ENCODE measurements at places on chromosomes 2 and 18.

DNA sequence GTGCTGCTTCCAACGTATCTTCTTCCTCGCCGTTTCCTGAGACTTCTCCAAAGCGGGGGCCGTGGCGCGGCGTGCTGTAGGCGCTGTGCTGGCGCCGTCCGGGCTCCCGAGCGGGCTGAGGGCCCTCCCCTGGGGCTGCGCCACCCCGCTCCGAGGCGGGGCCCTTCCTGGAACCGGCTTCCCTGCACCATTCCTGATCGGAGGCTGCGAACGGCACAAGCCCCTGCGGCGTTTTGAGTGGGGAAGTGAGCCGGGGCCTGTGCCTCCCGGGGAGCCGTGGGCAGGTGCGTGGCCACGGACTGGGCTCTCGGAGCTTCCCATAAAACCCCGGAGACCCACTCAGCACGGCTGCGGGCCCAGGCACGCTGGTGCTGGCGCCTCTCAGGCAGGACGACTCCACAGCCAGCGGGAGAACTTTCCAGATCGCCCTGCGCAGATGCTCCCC is 74.7 kb downstream of the PSMG2 start:
- no peak for DNase-seq

GRCh38 chr2:70199320-70199864 is 8.6 kb upstream of the C2orf42 start:
- DNase-seq = no peak

GRCh38 chr2:166184789-166185188 is 57.0 kb upstream of the SCN1A start:
- no peak for DNase-seq

DNA sequence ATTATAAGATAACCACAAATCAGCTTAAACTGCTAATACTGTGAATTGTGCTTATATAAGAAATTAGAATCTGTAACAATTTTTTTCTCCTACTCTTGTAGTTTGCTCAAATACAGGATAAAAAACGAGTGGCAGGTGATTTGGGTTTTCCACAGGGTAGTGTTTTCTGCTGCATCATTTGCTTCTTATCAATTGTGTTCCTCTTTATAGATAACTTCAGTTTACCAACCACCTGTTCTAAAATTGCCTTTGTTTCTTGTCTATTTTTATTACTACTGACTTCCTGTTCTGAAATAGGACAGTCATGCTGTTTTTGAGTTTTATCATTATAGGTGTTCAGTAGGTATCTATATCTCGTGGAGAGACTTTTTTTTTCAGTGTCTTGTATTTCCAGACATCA is 56.9 kb downstream of the MFSD6 start:
- DNase-seq = no peak

DNA sequence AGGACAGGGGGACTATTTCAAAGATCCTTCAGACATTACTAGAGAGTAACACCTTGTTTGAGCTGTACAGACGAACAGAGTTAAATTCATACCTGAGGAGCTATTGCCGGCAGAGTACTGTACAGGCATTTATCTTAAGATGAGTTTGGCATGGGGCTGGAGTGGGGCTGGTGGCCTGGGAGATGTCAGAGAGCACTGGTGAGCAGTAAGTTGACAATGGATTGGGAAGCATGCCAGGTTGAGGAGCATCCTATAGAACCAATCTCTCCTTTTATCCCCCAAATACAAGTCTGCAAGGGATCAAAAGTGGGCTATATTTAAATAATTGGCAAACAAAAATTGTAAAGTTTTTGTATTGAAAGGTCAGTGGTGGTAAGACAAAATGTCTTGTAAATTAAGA is 58.6 kb downstream of the ADCYAP1 start:
- DNase-seq = no peak

DNA sequence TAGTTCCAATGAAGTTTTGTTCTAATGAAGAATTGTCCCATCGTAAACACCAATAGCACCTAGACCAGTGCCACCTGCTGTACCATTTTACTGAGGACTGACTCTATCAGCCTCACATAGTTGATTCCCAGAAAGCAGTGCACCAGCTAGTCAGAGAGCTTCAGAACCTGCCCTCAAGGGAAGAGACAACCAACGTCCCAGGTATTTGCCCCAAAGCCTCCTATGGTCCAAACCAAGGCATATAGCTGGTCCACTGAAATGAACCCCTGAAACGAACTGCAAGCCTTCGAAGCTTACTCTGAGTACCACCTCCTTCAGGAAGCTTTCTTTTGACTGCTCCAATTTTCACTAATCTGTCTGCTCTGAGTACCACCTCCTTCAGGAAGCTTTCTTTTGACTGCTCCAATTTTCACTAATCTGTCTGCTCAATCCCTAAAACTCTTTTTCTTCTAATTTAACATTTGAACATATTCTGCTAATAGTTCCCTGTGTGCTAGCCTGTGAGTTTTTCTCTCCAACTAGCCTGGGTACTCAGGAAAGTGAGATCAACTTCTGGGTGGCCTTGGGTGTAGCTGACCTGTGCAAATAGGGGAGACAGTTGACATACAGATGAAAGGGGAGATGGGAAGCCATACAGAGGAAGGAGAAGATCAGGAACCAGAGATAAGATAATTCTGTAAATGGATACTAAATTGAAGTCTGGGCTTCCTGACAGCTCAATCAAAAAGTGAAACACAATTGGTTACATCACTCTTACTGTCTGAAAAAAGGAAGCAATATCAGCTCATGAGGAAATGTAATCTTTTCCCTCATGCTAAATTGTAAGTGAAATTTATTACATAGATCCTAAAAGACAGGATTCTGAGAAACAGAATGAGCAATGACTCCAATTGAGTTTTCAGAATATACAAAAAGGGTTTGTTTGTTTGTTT is 33.5 kb upstream of the EML4 start:
- no peak for DNase-seq

- DNase-seq = no peak
Measured at GRCh38 chr18:54335638-54336173, 22.0 kb downstream of the STARD6 start.

- DNase-seq = no peak
Measured at GRCh38 chr18:35458677-35459441, 38.9 kb downstream of the INO80C start.

GRCh38 chr2:211846036-211846400 is 692.6 kb downstream of the ERBB4 start:
- no peak for DNase-seq

DNA sequence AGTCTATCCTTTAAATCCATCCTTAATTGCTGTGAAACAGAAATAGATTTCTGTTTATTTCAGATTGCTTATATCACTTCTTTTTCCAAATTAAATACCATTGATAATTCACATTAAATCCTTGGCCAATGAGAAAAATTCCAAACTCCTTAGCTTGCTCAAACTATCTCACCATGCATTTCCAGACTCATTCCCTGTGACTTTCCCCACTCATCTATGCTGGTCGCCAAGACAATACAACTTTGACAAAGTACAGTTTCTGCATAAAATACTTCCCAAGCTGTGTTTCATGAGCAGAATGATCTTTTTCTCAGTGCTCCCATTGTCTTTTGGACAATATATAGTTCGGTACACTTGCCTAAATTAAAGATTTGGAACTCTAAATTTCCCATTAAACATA is 575.6 kb downstream of the CPS1 start:
- DNase-seq = no peak

DNA sequence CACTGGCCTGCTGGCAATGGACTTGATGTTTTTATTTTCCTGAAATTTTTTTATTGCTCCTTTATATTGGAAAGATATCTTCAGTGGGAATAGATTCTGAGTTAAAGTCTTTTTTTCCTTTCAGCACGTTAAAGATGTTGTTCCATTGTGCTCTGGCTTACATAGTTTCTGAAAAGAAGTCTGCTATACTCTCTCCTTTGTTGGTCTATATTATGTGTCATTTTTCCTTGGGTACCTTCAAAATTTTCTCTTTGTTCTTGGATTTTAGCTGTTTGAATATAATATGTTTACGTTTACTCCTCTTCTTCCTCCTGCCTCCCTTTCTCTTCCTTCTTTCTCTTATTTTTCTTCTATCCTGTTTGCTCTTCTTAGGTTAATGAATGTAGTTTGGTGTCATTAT is 105.5 kb downstream of the CAPN13 start:
- no peak for DNase-seq

DNA sequence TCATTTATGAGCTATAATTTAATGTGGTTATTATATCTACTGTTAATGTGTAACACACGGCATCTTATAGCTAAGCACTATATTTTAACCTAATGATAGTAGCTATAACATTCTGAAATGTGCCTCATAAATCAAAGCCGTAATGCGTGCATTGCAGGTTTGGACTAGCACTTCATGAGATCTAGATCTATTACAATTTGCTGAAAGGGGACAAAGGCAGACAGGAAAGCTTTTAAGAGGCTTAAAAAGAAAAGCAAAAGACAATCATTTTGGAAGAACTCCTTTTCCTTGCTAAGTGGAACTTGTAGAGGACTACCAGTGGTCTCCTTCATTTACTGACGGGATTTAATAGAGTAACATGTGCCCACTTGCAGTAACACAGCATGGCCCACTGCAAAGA is 213.1 kb downstream of the NBAS start:
- no peak for DNase-seq

- DNase-seq = no peak
Measured at GRCh38 chr2:134839649-134840048, 1.2 kb downstream of the ACMSD start.

DNA sequence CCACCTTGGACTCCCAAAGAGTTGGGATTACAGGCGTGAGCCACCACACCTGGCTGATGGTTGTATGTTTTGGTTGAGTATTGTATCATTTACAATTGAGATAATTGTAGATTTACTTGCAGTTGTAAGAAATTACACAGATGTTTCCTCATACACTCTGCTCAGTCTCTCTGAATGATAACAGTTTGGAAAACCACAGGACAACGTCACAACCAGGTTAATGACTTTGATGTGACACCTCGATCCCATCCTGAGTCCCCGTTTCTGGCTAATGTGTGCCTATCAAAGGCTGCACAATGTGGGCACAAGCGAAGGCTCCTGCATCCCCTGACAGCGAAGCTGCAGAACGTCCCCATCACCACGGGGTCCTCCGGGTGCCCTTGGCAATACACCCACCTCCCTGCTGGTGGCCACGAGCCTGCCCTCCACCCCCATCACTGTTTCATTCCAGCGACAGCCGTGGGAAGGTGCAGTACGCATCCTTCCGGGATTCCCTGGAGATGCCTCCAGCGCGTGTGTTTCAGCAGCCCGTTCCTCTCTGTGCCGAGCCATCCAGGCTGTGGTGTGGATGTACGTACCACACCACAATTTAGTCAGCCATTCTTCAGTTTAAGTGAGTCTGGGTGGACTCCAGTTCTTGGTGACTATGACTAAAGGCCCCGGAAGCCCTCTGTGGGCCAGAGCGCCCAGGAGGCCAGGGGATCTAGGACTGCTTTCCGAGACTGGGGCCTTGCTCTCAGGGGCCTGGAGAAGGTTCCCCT is 4.3 kb upstream of the PDCD1 start:
- no peak for DNase-seq

DNA sequence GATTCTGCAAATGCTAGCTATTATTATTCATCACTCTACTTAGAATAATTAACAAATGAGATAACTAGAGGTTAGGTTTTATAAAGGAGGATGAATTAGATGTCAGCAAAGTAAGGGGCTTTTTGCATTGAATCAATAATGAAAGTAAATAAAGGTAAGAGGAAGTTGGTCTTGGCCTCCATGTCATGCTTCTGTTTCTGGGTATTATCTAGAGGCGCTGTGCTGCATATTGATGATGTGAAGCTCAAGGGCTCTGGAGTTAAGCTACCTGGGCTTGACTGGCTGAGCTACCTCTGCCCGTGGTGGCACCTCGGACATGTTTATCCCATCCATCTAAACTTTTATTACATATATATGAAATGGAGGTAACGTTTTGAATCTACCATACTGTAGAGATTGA is 350.9 kb downstream of the PARD3B start:
- no peak for DNase-seq

DNA sequence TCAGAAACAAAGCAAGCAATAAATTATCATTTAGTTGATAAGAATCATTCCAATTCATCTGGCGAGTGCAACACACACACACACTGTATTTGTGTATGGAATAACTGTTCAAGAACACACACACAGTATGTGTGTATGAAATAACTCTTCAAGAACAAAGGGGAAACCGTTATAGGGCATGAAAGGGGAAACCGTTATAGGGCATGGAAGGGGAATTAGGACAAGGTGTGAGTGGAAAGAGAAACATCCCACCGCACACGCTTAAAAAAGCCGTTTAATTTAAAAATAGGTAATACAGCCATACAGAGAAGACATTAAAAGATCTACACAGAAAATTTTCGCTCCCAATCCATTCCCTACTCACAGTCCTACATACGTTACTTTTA is 607 bp upstream of the TSN start:
- DNase-seq = no peak

DNA sequence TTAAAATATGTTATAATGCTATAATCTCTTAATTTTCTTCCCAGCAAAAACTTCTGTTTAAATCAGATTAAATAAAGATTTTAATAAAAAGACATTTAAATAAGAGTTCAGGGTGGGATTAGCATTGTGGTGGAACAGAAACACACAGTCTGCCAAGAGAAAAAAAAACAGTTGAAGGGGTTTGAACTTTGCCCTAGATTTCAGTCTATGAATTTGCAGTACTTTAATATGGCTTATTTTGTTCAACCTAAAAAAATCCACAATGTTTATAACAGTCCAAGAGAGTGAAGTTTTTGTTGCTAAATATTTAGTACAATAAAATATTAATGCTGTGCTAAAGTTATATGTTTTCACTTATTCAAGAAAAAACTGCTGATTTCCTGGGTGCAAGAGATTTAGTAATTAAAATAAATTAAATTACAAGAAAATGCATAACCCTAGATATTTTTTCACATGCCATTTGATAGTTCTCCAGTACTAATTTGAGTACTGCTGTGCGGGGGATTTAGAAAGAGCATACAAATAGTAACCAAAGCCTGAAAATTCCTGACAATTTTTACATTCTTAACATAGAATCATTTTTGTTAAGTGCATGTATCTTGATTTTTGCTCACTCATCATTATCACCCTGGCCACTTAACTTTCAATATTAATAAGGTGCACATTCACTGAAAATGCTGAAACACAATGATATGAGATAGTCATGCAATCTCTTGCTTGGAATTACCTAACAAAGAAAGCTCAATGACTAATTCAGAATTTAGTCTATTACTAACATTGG is 52.6 kb downstream of the SLC40A1 start:
- no peak for DNase-seq

DNA sequence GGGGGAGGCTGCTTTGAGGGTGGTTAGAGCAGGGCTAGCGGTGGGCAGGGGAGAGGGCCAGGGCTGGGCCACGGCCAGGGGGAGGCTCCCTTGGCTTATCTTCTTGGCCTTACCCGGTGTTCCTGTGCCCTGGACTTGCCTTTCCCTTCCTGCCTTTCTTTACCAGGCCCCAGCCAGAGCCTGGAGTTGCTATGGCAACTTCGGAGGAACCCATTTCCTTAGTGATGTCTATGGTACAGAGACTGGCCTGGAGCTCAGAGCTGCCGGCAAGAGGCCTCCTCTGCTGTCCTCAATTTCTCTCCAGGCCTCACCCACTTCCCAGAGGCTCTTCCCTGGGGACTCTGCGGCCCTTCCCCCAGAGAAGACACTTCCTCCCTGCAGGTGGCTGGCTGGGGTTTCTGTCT is 11.5 kb downstream of the SPEG start:
- DNase-seq = no peak

- no peak for DNase-seq
Measured at GRCh38 chr2:121359170-121359569, 74.2 kb upstream of the TFCP2L1 start.

GRCh38 chr2:187964746-187965145 is 326.9 kb upstream of the GULP1 start:
- DNase-seq = no peak

GRCh38 chr2:98088261-98088660 is 1.3 kb downstream of the VWA3B start:
- DNase-seq = no peak
